ENCODE measurements at places on chromosomes 12 and 14.

DNA sequence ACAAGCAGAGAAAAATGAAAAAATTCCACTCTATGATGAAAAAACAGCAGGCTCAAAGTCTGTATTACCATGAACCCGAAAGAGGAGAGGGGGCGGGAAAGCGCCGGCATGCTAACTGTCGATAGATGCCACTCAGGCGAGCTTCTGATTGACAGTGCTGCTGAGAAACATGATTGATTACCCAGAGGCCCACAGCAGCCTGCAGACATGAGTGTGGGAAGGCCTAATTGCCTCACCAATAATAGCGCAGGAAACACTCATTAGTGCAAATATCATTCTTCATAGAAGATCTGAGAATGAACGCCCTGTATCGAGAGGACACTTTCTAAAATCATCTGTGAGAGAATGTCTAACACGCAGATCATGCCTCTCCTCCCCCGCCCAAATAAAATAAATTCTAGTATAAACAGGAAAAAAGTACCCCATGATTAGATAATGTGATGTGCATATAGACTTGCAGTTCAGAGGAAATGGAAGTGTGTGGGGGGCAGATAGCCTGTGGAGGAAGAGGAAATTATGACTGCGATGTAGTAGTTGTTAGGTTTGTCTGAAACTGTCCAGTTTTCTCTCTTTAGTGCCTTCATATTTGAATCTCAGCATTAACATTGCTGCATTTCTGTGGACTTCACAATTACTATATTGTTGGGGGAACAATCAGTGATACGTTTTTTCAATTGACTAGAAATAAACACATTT is 15.6 kb downstream of the TPH2 start:
- no peak for DNase-seq

- DNase-seq, result peak; percentile 50
Measured at GRCh38 chr14:79598339-79598738, 613.0 kb downstream of the DIO2 start.

DNA sequence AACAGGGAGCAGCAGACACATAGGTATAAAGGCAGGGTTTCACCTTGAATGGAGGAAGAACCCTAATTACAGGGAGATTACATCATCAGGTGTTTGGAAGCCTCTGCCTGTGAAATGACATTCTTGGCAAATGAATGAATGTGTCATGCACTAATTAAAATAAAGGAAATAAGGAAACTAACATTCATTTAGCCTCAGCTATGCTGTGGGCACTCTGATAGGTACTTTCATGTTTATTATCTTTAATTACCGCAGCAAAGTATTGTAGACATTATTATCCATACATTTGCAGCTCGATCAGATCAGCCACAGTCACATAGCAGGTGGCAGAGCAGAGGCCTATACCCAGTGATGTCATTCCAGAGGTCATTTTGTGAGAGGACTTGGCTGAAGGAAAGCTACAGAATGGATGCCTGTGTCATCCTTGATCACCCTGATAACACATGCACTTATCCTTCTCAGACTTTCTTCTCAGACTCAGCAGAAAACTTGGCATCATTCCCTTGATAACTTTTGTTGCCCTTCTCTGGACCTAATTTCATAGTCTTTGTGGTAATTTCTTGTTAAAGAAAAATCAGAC is 18.4 kb downstream of the ZNF664 start:
- DNase-seq, result no peak

DNA sequence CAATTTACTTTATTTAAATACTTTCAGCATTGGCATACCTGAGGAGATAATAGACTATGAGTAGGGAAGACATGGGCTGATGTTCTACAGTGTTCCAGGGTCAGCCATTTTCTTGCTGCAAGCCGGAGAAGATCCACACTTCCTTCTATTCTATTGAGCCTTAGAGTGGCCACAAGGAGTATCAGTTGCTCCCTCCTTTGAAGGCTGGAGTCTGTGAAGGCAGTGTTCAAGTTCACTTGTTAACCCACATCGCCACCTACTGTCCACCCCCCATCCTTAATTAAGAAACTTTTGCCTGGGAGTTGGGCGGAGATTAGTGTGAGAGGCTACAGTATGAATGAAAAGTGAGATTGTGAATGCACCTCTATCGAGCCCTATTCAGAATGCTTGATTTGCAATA is 666.6 kb downstream of the NRXN3 start:
- peak; percentile 56 for DNase-seq

- no peak for DNase-seq
Measured at GRCh38 chr12:42873401-42873800, 283.9 kb upstream of the PRICKLE1 start.

DNA sequence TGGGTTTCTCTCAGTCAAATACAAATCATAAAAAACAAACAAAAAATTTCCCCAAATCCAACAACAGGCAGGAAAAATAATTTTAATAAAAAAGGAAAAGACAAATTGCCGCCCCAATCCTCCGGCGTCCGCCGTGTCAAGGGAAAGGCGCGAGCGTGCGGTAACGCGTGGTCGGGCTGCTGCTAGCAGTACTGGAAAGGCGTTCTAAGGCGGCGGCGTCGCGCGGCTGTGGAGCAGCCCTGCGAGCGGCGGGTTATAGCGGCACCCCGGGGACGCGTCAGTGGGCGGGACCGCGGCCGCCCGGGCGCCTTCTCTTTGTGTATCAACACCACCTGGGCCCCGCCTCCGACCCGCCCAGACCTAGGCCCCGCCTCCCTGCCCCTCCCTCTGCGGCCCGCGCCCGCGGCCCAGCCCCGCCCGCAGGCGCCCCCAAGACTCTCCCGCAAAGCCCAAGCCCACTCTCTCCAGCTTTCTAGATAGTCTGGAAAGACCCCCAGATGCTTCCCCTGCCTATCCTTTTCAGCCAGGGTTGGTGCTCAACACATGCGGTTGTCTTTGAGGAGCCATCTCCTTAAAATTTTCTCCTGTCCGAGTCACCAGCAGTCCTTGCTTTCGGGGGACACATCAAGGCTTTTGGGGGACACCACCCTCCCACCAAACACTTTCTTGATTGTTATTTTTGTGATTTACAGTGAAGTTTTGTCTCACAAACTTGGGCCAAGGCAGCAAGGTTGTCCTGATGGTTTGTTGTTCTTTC is at the start of gene SLC38A2:
Gene SLC38A2, minus strand, starts transcription at position 230 of the 757 bp plus-strand sequence. CDS start 1,480 bp downstream, outside the sequence.
- peak; percentile 93 for DNase-seq

- no peak for DNase-seq
Measured at GRCh38 chr12:10802587-10802986, at the start of gene TAS2R7. TSS of gene TAS2R7 (minus strand) at chr12:10802627. CDS start at chr12:10802570, 57 bp downstream.

- DNase-seq, result no peak
Measured at GRCh38 chr14:44700694-44701093, 193.6 kb upstream of the FSCB start.

GRCh38 chr14:34872822-34873588 is 2.2 kb downstream of the BAZ1A start:
- peak; percentile 12 for DNase-seq

- no peak for DNase-seq
Measured at GRCh38 chr12:113934060-113934814, 31.9 kb downstream of the RBM19 start.

- peak; percentile 2 for DNase-seq
Measured at GRCh38 chr14:38056270-38056669, 151.4 kb upstream of the SSTR1 start.

DNA sequence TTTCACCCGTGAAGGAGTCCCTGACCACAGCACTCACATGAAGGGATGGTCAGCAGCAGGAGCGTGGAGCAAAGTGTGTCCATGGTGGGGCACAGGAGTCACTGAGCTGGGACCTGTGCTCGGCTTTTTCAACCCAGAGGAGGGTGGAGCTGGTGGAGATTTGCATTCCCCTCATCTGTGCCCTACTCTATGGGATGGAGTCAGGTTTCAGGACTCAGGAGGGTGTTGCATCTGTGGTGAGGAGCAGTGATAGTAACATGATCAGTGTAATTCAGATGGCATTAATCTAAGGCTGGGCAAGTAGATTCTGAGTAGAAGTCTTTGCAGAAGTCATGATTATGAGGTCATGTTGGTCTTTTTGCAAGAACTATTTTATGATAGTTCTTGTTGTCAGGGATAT is 511.9 kb downstream of the TMEM121 start:
- no peak for DNase-seq

GRCh38 chr12:49631336-49631907 is 8.1 kb downstream of the PRPF40B start:
- DNase-seq, result no peak

DNA sequence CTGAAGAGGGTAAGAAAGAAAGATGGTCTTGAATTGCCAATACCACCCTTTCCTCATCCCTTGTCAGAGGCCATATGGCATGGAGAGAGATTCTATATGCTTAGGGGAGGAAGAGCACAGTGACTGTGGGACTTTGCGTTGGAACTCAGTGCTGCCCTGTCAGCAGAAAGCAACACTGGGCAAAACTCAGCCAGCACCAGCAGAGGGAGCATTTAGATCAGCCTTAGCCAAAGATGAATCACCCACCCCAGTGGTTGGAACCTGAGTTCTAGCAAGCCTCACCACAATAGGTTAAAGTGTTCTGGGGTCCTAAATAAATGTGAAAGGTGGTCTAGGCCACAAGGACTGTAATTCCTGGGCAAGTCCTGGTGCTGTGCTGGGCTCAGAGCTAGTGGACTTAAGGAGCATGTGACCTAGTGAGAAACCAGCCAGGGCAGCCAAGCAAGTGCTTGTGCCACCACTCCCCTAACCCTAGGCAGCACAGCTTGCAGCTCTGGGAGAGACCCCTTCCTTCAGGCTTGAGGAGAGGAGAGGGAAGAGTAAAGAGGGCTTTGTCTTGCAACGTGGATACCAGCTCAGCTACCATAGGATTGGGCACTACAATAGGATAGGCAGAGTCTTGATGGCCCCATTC is 11.4 kb upstream of the BCAT1 start:
- DNase-seq, result peak; percentile 61

DNA sequence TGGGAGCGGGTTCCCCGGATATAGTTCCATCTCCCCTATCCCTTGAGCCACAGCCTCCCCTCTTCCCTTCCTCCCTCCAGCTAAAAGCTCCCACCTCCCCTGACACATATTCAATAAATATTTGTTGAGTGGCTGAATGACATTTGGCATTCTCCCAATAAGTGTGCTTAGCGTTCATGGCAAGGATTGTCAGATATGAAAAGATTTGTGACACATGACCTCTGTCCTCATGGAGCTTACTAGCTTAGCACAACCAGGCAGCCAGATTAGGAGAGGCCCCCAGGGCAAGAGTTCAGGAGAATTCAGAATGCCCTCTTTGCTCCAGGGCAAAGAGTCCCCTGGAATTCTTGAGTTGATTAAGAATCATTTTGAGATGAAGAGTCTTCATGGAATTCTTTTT is 22.5 kb upstream of the SLC6A12 start:
- no peak for DNase-seq

DNA sequence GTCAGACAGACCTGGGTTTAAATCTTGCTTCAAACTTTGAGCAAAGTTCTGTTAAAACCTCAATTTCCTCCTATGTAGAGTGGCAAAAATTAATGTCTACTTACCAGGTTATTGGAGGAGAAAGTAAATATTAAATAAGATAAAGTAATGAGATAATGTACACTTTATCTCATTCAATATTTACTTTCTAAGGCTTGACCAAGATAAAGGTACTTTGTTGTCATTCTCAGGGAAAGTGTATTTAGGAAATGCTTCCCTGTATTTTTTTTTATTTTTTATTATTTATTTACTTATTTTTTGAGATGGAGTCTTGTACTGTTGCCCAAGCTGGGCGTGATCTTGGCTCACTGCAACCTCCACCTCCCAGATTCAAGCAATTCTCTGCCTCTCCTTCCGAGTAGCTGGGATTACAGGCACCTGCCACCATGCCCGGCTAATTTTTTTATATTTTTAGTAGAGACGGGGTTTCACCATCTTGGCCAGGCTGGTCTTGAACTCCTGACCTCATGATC is 4.7 kb downstream of the FAM161B start:
- no peak for DNase-seq

GRCh38 chr12:69688471-69689427 is 10.4 kb downstream of the BEST3 start:
- DNase-seq, result peak; percentile 97

GRCh38 chr12:25960143-25960542 is 1.7 kb downstream of the RASSF8 start:
- peak; percentile 42 for DNase-seq

DNA sequence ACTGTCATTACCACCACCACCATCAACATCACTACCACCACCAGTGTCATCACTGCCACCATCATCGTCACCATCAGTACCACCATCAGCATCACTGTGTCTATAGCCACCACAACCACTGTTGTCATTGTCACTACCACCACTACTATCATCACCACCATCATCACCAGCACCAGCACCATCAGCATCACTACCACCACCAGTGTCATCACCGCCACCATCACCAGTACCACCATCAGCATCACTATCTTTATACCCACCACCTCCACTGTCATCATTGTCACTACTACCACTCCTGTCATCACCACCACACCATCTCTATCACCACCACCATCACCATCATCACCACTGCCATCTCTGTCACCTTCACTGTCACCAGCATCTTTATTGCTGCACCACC is 60.6 kb downstream of the BEGAIN start:
- no peak for DNase-seq

- DNase-seq, result no peak
Measured at GRCh38 chr12:44379831-44380230, 496.3 kb downstream of the NELL2 start.

DNA sequence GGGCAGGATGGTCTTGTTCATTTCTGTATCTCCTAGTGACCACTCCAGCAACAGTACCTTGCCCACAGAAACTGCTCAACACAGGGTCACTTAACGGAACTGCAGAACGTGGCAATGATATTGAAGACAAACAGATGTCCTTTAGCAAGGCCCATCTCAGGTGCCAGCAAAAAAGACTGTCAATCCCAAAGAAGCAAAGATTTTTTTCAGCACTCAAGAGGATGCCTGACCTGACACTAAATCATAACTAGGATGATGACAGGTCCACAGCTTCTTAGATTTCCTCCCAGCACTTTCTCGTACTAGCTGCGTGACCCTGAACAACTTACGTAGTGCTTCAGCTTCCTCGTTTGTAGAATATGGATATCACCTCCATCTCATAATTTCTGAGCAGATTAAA is 39.4 kb downstream of the ATP2B1 start:
- no peak for DNase-seq

DNA sequence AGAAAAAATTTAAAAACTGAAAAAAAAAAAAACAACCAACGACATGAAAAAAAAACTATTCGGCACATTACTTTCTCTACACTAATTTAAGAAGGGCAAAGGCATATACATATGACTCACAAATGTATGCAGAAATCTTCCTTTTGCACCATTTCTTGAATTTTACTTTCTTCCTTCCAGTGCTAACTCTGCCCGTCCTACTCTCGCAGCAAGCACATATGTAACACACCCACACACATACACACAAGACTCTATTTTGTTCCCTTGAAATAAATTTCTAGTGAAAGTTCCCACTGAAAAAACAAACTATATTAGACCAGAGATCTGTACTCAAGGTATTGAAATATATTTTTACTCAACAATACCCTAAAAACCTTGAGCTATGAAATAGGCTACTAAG is 14.6 kb downstream of the BTG1 start:
- no peak for DNase-seq

DNA sequence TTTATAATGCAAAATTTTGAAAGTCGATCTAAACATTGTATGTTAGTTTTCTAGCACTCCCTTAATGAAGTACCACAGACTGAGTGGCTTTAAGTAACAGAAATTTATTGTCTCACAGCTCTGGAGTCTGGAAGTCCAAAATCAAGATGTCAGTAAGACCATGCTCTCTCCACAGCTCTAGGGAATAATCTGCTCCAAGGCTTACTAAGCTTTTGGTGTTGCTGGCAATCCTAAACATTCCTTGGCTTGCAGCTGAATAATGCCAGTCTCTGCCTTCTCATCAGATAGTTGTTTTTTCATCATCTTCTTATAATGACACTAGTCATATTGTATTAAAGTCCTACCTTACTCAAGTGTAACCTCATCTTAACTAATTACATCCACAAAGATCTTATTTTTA is 102.2 kb downstream of the RASSF9 start:
- DNase-seq, result peak; percentile 55

- peak; percentile 47 for DNase-seq
Measured at GRCh38 chr14:74905595-74906142, 17.4 kb downstream of the RPS6KL1 start.
